ENCODE measurements at places on chromosomes 6 and 20.

GRCh38 chr6:55775029-55775318 lies 100.4 kb downstream of the BMP5 start:
- DNase-seq, result no peak

GRCh38 chr20:51512645-51513044 lies 29.9 kb downstream of the NFATC2 start:
- DNase-seq, result no peak

DNA sequence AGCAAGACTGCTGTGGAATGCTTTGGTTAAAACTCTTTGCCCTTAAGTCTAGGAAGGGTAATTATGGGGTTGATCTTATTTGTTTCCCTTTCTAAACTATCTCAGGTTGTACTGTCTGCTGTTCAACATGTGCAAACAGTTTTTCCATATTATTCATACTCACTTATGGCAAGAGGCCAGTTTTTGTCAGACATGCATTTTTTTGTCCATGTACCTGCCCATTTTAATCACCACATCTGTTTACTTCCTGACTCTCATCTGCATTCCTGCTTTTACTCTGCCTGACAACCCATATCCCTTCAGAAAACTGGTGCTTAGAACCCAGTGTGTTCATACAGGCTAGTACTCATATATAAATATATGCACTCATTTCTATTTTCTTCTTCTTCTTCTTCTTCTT lies 80.3 kb downstream of the LPA start:
- DNase-seq, result no peak

DNA sequence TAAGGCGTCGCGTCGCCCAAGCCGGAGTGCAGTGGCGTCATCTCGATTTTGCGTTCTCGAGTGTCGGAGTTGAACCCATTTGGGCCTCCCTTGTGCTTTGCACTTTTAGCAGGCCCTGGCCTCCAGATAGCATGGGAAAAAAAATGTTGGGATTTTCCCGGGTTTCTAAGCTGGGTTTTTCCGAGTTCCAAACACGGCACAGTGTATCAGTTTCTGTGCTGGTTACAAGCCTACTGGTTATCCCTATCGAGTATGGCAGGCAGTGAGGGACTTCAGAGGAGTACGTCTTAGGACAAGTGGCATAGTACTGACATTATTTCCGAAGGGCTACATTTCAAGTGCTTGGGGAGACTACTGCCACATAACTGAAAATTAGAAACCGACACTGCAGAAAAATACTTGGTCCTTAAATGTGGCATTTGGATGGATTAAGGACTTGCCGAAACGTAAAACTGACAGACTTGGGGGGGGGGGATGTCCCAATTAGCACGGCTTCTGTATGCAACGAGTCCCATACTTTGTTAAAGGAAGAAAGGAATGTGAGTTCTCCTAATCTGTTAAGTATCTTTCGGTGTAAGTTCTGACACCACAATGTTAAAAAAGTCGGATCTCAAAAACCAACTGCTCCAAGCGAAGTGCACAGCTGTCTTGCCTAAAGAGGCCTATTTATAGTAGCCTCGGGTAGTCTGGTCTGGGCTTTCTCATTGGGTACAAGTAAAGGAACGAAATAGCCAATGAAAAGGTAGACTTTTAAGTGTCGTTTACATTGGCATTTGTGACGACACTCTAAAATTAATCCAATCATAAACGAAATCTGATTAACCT lies 70.2 kb downstream of the HFE start:
- peak; percentile 92 for DNase-seq

- no peak for DNase-seq
These were observed 33.2 kb downstream of the CDH22 start for GRCh38 chr20:46275091-46275490.

DNA sequence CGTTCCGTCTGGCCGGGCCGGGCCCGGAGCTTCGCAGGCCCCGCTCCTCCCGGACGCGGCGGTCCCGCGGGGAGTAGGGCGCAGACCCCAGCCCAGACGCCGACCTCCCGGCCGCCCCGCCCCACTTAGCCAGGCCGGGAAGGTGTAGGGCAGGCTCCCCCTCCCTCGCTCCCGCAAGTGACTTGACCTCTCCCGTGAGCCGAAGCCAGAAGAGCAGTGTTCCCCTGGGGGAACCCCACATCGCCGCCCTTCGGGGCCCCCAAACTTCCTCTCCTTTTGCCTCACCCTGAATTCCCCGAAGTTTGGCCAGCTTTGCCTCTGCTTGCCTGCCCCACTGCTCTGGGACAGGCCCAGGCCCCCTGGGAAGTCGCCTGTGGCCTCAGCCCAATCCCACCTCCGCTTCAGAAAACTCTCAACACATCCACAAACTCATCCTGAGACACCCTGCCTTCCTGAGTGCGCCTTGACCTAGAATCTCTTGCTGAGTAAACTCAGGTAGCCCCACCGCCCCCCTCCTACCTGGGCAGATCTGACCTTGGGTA lies 524 bp upstream of the NOL4L start:
- DNase-seq, result no peak
